Ammon's horn (tissue), 1 donor: ENCODE measurements at places on chromosomes 7 and 10.
A peak's percentile ranks its signal among the peaks of the same experiment; 100 is the strongest.

DNA sequence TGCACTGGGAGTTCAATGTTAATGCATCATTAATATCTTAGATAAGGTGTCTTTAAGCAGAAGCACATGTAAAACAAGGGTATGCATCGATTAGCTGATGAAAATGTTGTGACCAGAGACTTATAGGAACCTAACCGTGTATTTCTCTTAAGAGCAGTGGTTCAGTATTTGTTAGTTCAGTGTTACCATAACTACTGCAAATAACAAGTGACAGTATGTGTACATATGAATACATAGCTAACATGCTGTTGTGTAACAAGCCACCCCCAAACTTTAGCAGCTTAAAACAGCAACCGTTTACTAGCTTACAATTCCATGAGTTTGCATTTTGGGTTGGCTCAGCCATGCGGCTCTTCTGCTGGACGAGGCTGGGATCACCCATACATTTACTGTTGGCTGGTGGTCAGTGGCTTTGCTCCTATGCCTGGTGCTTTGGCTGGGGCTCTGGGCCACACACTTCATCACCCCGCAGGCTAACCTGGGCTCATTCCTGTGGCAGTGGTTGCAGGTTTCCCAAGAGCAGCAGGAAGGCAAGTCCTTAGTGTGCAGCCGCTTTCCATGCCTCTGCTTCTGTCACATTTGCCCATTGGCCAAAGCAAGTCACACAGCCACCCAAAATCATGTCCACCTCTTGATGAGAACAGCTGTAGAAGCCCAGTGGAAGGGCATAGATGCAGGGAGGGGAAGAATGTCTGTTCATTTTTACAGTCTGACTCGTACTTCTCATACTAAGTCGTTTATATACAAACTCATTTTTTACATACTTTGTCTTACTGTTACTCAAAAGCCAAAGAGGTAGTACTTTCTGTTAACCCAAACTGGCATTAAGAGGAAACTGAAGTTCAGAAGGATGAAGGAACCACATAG lies 103.3 kb upstream of the GATA3 start:
- DNase-seq: no peak

- no peak for DNase-seq
These were observed 50.6 kb upstream of the UBE3C start for GRCh38 chr7:157088136-157088535.

GRCh38 chr10:103769176-103769575 lies 86.2 kb downstream of the SH3PXD2A start:
- no peak for DNase-seq

GRCh38 chr7:767941-768731 lies 41.1 kb upstream of the PRKAR1B start:
- DNase-seq: peak; percentile 77

DNA sequence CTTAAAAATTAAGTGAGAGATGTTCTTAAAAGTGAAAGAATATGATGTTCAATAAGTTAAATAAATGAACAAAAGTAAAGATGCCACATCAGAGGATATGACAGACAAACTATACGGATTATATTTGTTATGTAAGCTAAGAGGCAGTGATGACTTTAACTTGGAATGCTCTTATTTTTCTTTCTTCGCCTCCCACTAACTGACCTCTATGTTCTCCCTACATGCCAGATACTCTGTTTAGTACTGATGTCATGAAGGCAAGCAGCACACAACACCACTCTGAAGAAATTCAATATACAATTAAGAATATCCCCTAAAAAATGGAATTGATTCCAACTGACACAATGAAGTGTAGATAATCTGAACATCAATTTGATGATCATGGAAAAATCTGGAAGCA lies 223.4 kb downstream of the DOCK4 start:
- DNase-seq: no peak

GRCh38 chr10:88129013-88129412 lies 265.6 kb downstream of the PTEN start:
- DNase-seq: no peak

GRCh38 chr7:140423501-140423900 lies 19.6 kb downstream of the RAB19 start:
- no peak for DNase-seq

DNA sequence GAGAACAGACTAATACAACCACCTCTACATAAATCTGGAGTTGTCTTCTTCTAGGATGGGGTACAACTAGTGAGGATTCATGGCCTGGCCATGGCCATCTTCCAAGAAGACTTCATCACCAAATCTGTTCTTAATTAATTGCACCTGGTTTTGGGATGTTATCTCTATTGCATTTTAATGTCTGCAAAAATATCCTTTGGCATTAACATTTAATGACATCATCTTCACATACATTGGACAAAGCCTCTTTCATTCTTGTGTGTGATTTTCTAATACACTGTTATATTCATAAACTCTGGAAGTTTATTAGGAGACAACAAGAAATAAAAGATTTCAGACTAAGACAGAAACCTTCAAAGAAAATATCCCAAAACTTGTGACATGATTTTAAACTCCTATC lies 124.2 kb upstream of the ABCB5 start:
- no peak for DNase-seq

GRCh38 chr10:117004227-117005025 lies 561 bp downstream of the SHTN1 start:
- DNase-seq: peak; percentile 78

GRCh38 chr10:99779335-99779734 lies 3.1 kb upstream of the ABCC2 start:
- no peak for DNase-seq

DNA sequence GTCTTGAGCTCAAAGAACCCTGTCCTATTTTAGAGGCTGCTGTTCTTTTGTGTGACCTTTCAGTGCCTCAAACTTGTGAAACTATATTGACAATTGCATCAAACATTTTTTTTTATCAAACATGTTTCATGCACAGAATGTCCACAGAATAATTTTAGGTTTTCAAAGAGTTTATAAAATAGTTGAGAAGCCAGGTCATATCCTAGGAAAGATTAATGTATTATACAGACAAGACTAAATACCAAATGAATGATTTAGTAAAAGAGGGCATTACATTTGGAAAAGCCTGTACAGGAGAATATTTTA lies 67.0 kb downstream of the CDK6 start:
- no peak for DNase-seq

DNA sequence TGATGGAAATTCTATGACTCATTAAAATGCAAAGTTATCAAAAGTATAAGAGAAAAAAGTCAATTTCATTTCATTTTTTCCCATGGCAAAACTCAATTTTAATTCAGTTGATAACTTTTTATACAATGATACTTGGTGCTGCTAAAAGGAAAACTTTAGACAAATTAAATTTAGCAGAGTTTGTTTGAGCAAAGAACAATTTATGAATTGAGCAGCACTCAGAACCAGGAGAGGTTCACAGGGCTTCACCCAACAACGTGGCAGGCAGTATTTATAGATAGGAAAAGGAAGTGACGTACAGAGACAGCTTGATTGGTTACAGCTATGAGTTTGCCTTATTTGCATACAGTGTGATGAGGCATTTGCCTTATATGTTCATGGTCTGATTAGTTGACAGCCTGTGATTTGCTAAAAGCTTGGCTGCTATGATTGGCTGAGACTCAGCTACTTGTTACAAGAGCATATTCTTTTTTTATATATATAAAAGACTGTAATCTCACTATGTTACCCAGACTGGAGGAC lies 157.2 kb upstream of the CELF2 start:
- no peak for DNase-seq

DNA sequence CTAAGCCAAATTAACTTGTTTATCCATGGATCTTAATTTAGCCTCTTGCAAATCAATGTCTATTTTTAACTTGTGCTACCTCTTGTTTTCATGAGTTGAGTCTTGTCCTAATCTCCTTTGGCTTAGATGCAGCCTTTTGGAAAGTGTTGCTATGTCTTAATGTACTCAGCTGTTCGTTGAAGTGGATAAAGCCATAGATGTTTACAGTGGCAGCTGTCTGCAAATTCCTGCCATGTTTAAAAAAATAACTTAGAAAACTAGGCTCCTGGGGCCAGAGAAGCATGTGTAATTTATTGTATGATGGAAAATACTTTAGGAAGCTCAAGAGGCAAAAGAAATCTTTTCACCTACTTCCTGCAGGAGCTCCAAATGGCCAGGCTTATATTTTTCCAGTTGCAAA lies 253.1 kb upstream of the RHOBTB1 start:
- DNase-seq: no peak

DNA sequence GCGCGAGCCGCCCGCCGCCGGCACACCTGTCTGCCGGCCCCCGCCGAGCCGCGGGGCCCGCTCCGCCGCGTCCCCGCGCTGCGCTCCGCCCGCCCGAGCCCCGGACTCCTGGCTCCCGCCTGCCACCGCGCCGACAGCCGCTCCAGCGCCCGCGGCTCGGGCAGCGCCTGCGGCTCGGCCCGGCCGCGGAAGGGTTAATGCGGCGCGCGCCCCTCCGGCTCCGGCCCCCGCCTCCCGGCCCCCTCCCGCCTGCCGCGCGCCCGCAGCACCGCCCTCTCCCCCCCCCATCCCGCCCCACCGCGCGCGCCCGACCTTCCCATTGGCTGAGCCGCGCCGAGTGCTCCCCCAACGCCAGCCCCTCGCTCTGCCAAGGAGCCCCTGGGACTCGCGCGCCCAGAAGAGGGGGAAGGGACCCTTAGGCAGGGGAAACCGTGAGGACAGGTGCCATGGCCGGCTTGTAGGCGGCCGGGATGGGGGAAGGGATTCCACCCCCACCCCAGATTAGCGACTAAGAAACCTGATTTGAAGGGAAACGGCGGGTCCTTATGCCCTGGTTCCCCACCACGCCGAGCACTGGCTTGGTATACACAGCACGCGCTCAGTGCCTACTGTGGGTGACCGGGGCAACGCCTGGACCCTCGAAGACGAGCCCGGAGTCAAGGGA lies at the start of gene KCNH2:
Gene KCNH2, minus strand, starts transcription at position 196 of the 664 bp plus-strand sequence. CDS start 408 bp downstream, outside the sequence.
- DNase-seq: peak; percentile 71

- DNase-seq: peak; percentile 12
These were observed 44.7 kb downstream of the COL13A1 start for GRCh38 chr10:69846293-69846921.

- no peak for DNase-seq
These were observed 18.7 kb downstream of the AMZ1 start for GRCh38 chr7:2706685-2707126.

GRCh38 chr10:958106-958505 lies 26.6 kb upstream of the LARP4B start:
- no peak for DNase-seq

DNA sequence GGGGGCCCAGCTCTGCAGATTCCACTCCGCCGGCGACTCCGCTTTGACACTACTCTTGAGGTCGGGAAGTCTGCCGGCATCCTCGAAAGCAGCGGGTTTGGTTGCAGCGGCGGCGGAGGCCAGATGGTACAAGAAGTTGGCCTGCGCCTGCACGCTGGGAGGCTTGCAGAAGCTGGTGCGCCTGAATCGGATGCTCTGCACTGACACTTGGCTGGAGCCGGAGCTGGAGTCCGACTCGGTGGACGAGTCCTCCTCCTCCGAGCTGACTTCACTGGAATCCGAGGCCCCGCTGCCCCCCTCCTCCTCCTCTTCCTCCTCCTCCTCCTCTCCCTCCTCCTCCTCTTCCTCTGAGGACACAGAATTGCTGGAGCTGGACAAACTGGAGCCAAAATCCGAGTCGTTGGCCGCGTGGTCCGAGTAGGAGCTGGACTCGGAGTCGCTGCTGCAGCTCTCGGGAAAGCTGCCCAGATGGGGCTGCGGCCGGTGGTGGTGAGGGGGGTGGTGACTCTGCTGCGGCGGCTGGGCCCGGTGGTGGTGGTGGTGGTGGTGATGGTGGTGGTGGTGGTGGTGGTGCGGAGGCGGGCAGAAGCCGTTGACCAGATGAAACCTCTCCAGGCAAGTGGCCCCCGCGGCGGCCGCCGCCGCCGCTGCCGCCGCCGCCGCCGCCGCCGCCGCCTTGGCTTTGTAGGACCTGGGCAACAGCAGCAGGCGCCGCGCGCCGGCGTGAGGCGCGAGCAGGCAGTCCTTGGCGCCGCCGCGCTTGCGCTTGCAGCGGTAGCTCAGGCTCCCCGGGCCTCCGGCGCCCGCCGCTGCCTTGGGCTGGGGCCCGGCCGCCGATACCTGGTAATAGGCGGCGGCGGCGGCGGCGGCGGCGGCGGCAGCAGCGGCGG lies 9.0 kb downstream of the SKIDA1 start:
- DNase-seq: peak; percentile 73

GRCh38 chr10:93121311-93121710 lies 47.6 kb downstream of the CYP26A1 start:
- DNase-seq: no peak

- DNase-seq: peak; percentile 20
These were observed 427.4 kb downstream of the SH2D4B start for GRCh38 chr10:80964955-80965614.

GRCh38 chr7:70060298-70061068 lies 462.2 kb downstream of the AUTS2 start:
- DNase-seq: peak; percentile 48

DNA sequence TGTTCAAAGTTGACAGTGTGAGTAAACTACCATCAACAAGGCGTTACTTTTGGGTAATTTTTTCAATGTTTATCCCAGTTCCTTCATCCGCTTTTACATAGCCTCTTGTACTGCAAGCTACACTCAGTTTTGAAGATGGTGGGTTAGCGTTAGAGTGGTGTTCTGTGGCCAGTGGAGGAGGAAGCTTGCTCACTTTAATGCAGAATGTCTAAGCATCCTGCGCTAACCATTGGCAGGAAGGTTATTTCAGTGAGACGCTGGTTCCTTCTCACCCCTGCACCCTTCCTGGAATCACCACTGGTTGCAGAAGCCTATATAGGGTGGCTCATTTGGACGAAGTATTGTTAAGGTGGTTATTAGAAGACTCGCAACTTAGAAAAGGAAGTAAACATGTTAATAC lies 159.1 kb downstream of the CELF2 start:
- DNase-seq: no peak

DNA sequence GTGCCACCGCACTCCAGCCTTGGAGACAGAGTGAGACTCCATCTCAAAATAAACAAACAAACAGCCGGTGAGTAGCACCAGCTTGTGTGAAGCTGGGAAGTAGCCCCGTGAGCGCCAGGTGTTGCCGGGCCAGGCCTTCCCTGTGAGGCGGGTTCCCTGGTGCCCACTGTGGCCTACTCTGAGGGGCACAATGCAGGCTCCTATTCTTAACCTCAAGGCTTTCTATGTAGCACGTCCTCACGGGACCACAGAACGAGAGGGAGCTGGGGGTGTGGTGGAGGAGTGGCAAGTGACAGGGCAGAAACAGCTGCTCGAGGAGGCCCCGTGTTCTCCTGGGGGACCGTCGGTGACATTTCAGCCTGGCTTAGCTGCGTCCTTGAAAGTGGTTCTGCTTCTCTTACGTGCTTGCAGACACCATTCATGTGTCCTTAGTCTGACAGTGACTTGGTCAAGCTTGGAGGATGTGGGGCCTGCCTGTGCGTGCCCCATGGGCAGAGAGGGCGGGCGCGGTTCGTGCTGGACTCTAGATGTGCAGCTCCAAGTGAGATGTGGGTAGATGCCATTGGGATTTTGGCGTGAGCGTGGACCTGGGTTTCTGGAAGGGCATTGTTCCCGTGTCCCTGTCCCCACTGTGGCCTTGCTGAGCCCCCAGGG lies 116.6 kb downstream of the NKX6-2 start:
- DNase-seq: no peak
